Motor neuron (in vitro differentiated cells): ENCODE measurements at places on chromosomes 2 and 18.

GRCh38 chr18:43777636-43778304 lies 500.5 kb upstream of the SYT4 start:
- no peak for ATAC-seq

DNA sequence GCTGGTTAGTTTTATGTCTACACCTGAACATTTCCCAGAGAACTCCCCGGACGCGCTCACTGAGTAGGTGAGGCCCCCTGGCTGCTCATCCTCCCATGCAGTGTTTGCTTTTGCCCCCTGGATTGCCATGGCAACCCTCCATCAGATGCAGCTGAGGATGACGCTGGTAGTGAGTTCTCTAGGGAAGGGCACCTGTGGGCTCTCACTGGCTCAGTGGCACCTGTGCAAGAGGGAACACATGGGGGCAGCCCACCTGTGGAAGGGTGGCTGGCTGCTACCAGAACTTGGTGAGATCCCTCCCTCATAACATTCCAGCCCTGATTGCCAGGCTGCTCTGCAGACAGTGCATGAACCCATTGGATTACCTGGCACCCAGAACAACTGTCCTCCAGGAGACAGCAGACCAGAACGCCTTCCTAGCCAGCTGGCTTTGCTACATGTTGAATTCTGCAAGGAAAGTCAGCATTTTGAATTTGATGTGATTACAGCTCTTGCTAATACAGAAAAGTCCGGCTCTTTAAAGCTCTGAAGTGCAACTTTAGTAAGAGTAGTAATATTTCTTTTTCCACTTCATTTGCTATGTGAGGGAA lies 21.7 kb downstream of the COA5 start:
- ATAC-seq = no peak

- ATAC-seq = peak; percentile 20
Measured at GRCh38 chr18:8658858-8659485, 46.4 kb upstream of the MTCL1 start.

DNA sequence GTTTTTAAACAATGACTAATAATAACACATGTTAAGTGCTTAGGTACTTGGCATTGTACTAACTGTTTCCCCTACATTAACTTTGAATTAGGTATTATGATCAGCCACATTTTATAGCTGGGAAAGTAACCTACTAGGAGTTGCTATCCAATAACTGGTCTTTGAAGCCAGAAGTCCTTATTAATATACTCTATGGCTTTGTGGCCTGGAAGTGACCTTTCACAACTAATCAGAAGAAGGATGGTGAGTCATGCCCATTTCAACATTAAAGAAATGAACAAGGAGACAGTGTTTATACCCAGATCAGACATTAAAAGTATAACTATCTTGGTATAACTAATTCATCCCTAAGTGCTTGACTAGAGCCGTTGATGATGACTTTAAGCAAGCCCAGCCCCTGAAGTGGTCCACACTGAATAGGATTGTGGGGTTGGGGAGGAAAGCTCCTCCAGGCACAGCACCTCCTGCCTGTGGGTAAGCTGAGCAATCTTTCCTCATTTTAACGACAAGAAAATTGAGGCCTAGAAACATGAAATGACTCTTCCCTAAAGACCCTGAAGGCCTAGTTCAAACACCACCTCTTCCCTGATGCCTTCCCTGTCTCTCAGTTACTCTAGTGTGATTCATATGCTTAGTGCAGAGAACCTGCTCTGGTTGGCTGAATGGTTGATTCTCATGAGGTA lies 71.6 kb upstream of the RFX8 start:
- ATAC-seq = no peak

GRCh38 chr2:38486213-38487026 lies 109.3 kb upstream of the ATL2 start:
- peak; percentile 18 for ATAC-seq

DNA sequence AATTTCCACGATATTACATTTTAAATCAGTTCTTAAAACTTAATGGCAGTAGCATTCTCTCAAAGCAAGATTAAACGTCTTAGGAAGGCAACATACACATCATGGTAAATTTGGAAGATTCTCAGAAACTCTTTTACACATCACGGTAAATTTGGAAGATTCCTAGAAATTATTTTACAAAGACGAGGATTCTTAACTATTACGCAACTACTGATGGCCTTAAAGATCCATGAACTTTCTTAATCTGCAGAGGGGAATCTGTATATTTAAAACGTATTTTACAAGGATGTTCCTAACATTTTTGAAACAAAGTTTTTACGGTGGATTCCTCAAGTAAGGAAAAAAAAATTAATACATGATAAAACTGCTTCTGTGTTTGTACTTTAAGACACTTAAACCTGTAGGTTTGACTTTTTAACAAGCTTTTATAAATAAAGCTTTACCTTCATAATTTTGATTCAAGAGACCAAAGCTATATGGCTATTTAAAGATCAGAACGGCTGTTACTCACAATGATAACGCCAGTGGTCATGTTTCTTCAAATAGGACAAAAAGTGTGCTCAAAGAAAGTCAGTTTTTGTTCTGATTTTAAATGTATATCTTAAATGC lies 1.7 kb downstream of the ATF2 start:
- ATAC-seq = no peak

GRCh38 chr2:24917086-24917485 lies 3.0 kb downstream of the ADCY3 start:
- no peak for ATAC-seq
